Stimulated activated naive CD4-positive, alpha-beta T cell (primary cell): ENCODE measurements at places on chromosomes 4 and X.

DNA sequence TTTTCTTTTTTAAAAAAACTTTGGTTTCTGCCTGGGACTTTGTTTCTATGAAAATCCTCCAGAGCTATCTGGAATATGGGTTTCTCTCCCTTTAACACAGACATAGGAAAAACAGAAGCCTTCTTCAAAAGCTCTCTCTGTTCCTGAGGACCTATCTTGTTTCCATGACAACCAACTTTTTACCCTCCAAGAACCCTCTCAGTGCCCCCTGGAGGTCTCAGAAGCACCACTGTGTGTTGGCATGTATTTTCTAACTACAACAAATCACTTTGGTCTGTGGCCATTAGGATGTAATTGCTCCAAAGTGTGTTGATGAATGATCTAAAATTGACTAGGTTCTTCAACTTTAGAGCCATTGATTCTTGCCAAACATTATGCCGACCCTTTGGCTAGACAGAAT, 1331.6 kb downstream of the ADGRL3 start:
- DNase-seq = no peak

- no peak for DNase-seq
Measured at GRCh38 chrX:118108304-118108703, 8.3 kb downstream of the KLHL13 start.

- DNase-seq = no peak
Measured at GRCh38 chr4:67886281-67886680, 2.5 kb upstream of the TMPRSS11D start.

GRCh38 chr4:83388313-83388676, 53.6 kb upstream of the HPSE start:
- peak; percentile 38 for DNase-seq

DNA sequence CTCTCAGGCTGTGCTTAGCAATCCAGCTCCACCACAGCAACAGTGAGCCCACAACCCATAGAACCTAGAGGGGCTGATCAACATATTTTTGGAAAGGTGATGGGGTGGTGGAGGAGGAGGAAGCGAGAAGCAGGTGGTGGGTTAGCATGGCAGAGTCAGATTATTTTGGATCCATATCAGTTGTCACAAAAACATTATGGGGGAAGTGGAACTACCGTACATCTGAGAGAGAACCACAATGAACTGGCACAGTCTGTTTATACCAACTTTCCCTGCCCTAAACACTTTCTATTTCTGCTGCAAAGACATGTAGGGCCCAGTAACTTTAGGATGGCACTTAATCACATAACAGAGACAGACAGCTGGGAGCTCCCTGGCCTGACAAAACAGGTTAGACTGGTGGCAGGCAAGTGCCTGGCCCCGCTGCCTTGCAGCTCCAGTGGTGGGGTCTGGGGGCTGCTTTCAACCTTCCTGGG, 4.3 kb downstream of the SLC9A7 start:
- DNase-seq = no peak

GRCh38 chr4:174559894-174560293, 37.6 kb upstream of the HPGD start:
- no peak for DNase-seq

- DNase-seq = no peak
Measured at GRCh38 chr4:76197031-76197743, 16.4 kb downstream of the SCARB2 start.

DNA sequence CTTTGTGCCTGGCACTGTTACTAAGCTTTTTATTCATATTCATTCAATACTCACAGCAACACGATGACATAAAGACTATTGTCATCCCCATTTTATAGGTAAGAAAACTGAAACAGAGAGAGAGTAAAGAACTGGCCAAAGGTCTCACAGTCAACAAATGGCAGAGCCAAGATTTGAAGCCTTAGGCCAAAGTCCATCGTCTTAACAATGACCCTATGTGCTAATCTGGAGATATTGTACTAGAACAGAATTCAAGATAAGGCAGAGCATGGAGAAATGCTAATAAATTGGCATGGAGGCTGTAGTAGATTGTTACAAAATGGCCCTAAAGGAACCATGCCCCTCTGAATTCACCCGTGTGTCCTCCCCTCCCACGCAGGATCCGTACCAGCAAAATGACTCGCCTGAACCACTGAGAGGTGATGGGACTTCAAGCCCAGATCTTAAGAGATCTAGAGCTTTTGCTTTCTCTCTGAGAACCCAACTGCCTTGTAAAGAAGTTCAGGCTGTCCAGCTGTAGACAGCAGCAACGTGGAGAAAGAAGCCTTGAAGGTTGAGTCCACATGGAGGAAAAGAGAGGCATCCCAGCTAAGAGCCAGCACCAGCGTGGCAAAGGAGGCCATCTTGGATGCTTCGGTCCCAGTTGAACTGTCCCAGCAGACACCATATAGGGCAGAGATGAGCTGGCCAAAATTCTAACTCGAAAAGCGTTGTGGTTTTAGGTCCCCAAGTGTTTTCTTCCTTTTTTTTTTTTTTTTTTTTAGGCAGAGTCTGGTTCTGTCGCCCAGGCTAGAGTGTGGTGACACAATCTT, 52.8 kb upstream of the RBM47 start:
- no peak for DNase-seq

DNA sequence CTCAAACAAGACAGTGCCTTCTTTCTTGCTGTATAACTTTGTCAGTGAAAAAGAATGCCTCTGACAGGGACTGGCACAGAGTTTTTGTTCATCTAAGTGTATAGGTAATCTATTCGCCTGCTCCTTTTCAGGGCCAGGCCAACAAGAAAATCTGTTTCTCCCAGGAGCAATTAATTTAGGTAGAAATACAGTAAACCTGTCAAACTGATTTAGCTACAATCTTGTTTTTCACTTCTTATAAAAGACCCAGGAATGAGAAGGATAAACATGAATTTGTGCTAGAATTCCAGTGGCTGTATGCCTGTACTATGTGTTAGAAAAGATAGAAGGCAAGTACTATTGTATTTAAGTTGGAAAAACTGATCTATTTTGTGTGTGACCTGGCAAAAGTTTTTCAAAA, 6.1 kb downstream of the TMA16 start:
- DNase-seq = no peak
